ENCODE measurements at places on chromosomes 3 and 15.

DNA sequence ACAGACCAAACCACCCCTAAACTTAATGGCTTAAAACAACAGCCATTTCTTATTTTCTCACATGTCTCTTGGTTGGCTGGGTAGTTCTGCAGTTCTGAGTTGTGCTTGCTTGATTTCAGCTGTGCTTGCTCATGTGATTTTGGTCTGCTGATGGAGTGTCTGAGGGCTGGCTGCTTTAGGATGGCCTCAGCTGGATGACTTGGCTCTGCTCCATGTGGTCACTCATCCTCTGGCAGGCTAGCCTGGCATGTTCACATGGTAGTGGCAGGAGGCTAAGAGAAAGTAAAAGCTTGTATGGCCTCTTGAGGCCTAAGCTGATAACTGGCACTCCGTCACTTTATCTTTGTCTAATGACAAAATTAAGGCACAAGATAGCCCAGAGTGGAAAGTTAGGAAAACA is 4.1 kb downstream of the SV2B start:
- DNase-seq, result no peak

DNA sequence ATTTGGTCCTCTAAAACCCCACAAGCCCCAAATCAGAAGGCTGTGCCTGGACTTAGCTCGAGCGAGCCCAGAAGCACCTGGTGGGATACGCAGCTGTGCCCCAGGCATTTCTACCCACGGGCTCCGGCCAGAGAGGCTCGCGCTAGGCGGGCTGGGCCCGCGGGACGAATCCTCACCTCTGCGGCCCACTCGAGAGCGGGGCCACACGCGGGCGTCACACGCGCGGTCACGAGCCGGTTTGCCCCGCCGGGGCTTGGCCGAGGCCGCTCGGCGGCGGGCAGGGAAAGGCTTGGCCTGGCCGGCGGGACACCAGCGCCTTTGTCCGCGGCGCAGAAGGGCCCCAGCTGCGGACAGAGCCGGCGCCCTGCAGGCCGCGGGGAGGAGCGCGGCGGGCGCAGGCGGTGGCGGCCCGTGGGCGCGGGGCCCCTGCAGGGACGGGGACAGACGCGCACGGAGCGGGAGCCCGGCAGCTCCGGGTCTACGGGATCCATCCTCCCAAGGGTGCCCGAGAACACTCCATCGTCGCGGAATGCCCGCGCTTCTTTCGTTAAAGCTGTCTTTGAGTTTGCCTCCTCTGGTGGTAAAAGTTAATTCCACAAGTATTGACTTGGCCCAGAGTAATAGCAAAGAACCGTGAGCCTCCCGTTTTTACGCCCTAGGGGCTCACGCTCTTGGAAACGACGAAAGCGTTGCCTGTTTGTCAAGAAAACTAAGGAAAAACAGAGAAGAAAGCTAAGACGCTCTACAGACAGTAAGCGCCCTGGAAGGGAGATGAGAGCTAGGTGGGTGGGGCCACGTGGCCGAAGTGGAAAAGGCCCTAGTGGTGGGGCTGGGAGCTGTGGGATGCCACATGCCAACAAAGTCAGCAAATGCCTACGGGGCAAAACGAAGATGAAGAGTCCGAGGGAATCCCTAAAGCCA is 26.4 kb downstream of the TYRO3 start:
- peak; percentile 19 for DNase-seq

DNA sequence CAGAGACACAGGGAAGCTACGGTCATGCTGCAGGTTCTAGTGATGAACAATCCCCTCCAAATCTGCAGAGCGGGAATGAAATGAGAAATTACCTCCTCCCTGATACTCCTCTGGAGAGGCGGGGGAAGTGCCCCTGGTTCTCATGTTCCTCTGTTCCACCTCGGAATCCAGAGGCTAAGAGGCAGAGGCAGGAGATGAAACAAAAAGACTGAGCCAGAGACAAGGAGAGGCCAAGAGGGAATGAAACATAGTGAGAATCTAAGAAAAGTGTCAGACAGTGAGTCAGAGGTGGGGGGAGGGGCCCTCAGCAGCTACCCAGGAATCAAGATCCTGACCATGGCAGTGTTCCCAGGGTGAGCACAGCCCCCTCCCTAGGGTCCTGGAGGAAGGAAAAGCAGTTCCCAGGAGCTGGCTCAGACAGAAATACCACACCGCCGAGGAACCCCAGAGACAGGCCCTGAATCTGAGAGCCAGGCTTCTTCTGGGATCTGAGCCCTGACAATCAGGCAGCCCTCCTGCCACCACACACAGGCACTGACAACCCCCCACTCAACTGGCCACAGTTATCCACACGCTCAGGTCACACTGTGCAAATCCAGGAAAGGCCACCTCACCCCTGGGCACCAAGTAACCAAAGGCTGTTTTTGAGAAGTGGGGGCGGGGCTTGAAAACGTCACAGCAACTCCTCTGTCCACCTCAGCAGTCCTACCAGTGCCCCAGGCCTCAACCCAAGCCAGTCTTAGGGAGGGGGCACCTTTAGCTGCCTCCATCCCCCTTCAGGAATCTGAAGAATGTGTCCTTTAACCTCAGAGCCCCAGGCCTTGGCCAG is 2.4 kb downstream of the CSRNP1 start:
- DNase-seq, result no peak

DNA sequence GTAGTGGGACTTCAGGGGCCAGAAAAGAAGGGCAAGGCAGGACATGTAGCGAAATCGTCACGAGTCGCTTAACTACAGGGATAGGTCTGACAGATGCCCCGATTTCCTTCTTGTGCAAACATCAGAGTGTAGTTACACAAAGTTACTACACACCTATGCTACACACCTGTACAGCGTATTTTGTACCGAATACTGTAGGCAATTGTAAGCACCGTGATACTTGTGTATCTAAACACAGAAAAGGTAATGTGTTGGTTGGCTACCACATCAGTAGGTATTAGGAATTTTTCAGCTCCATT is 515 bp upstream of the MTHFS start:
- DNase-seq, result no peak

DNA sequence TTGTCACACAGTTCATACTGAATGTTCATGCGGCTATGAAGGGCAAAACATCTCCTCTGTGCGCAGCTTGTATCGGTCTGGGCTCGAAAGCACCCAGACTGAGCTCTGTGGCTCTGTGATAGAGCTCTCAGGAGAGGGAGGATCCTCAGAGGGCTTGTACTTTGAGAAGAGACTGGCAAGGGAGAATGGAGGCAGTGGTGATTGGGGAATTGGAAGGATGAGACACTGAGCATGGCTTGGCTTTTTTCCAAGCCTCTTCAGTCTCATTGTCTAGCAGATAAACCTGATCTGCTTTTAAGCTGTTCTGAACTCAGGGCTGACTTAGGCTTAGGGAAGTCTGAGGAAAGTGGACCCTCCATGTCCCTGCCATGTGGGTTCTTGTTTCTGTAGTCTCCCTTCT is 43.0 kb downstream of the RAD54L2 start:
- DNase-seq, result no peak
